ENCODE measurements at places on chromosomes 3 and 15. TPM values are rescaled to one million over a fixed set of nuclear protein-coding genes. Genes with fewer than 3 reads are reported as not detected.

ZBBX gene
- total RNA-seq, result not detected

SLC25A26 gene
- total RNA-seq, result 25.8 TPM

RPUSD3 gene
- 40.1 TPM for total RNA-seq

GP9 gene
- not detected for total RNA-seq

CADPS gene
- 1.9 TPM for total RNA-seq

MUC20 gene
- 2.3 TPM for total RNA-seq

TF gene
- 15.3 TPM for total RNA-seq

CD200R1 gene
- total RNA-seq, result 3.0 TPM

LDHAL6B gene
- not detected for total RNA-seq

TAGLN3 gene
- total RNA-seq, result not detected

WNT7A gene
- total RNA-seq, result not detected

NANOGP8 gene
- total RNA-seq, result 0.66 TPM

AP3B2 gene
- total RNA-seq, result 2.4 TPM

UACA gene
- total RNA-seq, result 84.7 TPM

MCTP2 gene
- total RNA-seq, result 4.9 TPM

MNS1 gene
- 0.38 TPM for total RNA-seq

KCNMB3 gene
- 2.9 TPM for total RNA-seq

HESX1 gene
- not detected for total RNA-seq

ANKRD34C gene
- not detected for total RNA-seq

LMOD3 gene
- not detected for total RNA-seq

MYO5C gene
- total RNA-seq, result 18.5 TPM

ESYT3 gene
- not detected for total RNA-seq

VWA5B2 gene
- total RNA-seq, result not detected

GPR87 gene
- total RNA-seq, result not detected

FBXL2 gene
- 8.6 TPM for total RNA-seq

PDE8A gene
- total RNA-seq, result 114 TPM

TRIM71 gene
- 0.16 TPM for total RNA-seq

GPR62 gene
- not detected for total RNA-seq

SAMD7 gene
- not detected for total RNA-seq

CDHR4 gene
- total RNA-seq, result not detected

SLC24A5 gene
- not detected for total RNA-seq

ISL2 gene
- total RNA-seq, result not detected

MESP2 gene
- total RNA-seq, result not detected

IQCF5 gene
- not detected for total RNA-seq

IVD gene
- 101 TPM for total RNA-seq

CAMK2N2 gene
- not detected for total RNA-seq

POPDC2 gene
- 2.9 TPM for total RNA-seq

EHD4 gene
- total RNA-seq, result 27.1 TPM

EXD1 gene
- total RNA-seq, result not detected

B3GALNT1 gene
- 5.2 TPM for total RNA-seq

LPP gene
- 170 TPM for total RNA-seq

CCR8 gene
- not detected for total RNA-seq

CRYGS gene
- total RNA-seq, result 2.3 TPM

ATXN7 gene
- total RNA-seq, result 38.0 TPM

SLC28A1 gene
- total RNA-seq, result not detected
